Bronchial epithelial cell (primary cell): ENCODE measurements at places on chromosomes 2 and 18.

DNA sequence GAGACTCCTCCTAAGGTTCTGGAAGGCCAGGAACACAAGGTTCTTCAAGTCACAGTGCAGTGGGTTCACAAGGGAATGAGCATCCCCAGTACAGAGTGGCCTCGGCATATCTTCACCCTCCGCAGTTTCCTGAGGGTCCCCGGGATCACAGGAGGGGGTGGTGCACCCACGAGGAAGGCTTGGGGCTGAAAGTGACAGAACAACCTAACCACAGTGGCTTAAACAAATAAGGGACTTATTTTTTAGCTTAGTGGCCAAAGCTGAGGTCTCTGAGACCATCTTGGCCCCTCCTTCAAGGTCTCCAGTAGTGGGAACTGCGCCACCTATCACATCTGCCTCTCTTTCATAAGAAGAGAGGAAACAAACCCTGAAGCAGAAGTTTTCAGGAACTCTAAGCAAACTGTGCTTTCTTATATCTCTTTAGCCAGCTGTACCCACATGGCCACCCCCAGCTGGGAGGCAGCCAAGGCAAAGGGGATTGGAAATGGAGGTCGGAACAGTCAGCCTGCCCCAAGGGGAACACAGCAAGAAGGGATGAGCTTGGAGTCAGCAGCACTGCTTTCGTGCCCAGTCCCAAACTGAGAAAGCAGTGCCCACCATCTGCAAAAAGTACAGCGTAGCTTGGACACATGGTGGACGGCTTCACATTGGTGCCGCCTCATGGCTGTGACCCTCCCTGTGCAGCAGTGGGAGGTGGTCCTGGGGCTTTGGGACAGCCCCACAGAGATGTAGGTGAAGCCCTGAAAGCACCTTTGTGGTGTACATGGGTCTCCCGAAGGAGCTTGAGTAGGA, 260.0 kb upstream of the ID2 start:
- DNase-seq = no peak

GRCh38 chr18:10245846-10246175, 208.6 kb upstream of the APCDD1 start:
- no peak for DNase-seq

DNA sequence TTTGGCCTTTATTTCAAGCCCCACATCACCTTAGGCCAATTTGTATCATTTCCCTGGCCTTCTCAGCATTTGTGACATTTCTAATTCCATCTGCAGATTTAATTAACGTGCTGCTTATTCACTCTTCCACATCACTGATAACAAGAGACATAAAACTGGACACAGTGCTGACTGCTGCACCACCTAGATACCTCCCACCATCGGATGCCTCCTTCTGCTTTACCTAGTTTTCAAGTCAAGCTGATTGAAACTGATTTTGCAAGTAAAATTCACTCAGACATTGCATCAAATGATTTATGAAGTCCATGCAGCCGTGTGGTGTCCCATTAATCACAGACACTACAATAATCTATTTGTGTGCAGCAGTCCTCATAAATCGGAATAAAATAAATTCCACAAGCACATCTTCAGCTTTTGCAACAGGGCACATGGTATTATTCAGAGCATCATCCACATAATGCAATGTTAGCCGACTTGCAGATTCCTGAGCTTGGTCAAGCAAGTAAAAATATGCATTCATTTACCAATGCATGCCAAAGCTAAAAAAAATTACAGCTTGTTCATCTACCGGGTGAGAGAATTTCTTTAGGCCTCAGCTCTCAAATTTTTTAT, 15.9 kb upstream of the CRIM1 start:
- no peak for DNase-seq

DNA sequence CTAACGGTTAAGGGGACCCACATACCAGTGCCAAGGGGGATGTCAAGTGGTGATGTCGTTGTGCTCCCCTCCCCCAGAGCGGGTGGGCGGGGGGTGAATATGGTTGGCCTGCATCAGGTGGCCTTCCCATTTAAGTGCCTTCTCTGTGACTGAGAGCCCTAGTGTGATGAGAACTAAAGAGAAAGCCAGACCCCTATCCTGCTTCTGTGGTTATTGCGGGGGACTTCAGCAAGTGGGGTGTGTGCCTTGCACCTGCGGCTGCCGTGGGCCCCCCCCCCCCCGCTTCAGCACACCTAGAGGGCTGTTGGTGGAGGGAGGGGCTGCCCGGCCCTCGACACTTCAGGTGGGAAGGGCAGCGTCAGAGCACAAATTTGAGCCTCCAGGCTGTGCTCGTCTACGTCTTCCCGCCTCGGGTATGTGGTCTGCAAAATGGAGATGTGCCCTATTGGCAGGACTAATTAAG, 6.1 kb downstream of the CTDSP1 start:
- no peak for DNase-seq
